ENCODE measurements at places on chromosomes 12 and 14.

- DNase-seq = no peak
Observed at GRCh38 chr12:5480218-5480937, 48.5 kb downstream of the NTF3 start.

DNA sequence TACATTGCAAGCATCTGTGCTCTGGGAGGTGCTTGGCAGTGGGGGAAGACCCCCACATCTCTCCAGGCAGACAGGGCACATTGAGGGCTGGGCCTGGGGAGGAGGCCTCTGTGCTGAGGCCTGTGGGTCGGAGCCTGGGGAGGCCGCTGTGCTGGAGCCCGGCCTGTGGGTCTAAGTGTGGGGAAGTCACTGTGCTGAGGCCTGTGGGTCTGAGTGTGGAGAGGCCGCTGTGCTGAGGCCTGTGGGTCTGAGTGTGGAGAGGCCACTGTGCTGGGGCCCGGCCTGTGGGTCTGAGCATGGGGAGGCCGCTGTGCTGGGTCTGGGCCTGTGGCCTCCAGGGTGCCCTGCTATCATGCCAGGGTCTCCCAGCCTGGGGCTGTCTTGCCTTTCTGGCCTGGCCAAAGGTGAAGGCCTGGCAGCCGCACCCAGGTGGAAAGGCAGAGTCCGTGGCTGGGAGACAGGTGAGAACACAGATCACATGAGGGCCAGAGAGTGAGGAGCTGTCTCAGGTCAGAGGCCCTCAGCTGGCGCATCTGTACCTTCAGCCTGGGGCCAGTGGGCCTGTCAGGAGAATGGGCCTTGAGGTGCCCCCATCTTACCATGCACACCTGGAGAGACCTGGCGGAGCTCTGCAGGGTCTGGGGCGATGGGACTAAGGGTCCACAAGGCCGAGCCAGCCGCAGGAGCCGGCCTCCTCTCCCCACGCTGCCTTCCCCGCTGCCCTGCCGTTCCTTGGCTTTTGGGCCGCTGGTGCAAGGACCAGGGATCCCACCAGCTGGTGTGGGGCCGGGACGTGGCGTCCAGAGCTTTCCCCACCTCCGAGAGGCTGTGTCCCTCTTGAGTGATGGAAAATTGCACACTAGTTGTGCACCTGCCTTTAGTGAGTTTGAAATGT is 18.6 kb upstream of the CRIP2 start:
- DNase-seq = no peak

GRCh38 chr14:31541702-31542101 is 19.5 kb upstream of the NUBPL start:
- no peak for DNase-seq

GRCh38 chr14:58108717-58109116 is 43.3 kb downstream of the ARMH4 start:
- DNase-seq = no peak

DNA sequence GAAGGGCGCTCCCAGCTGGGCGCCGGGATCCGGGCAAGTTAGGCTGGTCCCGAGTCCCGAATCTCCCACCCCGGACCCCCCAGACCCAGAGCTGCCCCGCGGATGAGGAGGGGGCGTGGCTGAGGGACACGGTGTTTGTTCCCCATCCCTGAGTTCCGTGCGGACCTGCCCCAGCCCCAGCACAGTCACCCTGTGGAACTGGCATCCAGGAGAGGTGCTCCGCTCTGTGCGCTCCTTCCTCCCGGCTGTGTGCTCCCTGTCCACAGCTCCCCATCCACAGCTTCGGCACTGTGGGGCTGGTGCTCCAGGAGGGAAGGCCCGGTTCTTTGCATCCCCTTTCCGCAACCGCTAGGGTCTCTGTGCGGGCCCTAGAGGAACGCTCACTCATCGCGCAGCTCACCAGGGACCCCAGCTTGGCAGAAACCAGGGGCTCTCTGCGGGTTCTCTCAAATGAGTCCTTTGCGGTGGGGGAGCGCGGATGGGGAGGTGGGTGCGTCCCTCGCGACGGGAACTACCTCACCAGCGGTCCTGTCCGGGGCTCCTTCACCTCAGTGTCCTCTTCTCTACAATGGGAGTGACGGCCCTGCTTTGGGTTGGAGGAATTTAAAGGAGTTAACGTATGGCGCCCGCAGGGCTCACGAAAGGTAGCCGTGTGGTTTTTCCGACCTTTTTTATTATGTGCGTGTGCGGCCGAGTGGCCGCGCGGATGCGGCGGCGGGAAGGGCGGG is 845 bp downstream of the TMEM132C start:
- no peak for DNase-seq
